CD14-positive monocyte (primary cell): ENCODE measurements at places on chromosomes 6 and 20. TPM values are rescaled to one million over a fixed set of nuclear protein-coding genes. Genes with fewer than 3 reads are reported as not detected.

The SLC12A5 gene
- not detected in 2 replicates for polyA plus RNA-seq

The SASH1 gene
- polyA plus RNA-seq: 5.1 TPM

The ARID1B gene
- 3.8 TPM for polyA plus RNA-seq

DNA sequence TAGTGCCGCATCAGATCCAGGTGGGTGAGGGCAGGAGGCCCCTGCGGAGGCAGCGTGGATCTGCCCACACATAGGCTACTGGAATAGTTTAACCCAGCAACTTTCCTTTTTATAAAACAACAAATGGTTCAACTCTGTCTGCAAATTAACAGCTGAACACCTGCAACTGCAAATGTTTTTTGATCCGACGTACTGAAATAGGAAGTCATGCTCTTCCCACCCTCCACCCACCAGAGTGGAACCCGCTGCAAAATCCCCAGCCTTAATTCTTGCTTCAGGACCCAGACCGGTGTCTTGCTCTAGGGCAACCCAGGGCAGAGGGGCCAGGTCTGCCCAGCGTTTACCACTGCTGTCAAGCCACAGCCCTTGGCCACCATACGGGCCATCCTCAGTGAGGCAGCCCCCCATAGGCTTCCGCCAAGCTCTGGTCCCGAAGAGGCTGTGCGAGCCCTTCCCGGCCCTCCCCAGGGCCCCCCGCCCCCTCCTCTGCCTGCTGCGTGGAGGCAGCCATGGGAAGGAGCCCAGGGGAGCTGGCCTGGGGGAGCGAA is 334.3 kb downstream of the ZFAND3 start:
- H3K36me3 ChIP-seq: peaks cover 52% of the 10 kb centered on the region
- no peak overlapping the region for H3K27ac ChIP-seq
- peaks cover 16% of the 10 kb centered on the region for H3K4me1 ChIP-seq
- no peak overlapping the region for H3K4me3 ChIP-seq
- no peaks in the 10 kb centered on the region for H3K27me3 ChIP-seq
- DNase-seq: no peak

GRCh38 chr6:137950581-137950980 is 83.5 kb downstream of the TNFAIP3 start:
- no peaks in the 10 kb centered on the region for H3K27me3 ChIP-seq
- DNase-seq: no peak
- no peak overlapping the region for H3K4me3 ChIP-seq
- H3K4me1 ChIP-seq: peaks cover 12% of the 10 kb centered on the region
- no peak overlapping the region for H3K27ac ChIP-seq
- H3K36me3 ChIP-seq: no peaks in the 10 kb centered on the region

The QRSL1 gene
- 7.8 TPM for polyA plus RNA-seq

The TGIF2 gene
- 13.8 and 15.9 TPM in 2 replicates for polyA plus RNA-seq

The DAAM2 gene
- not detected in 2 replicates for polyA plus RNA-seq

DNA sequence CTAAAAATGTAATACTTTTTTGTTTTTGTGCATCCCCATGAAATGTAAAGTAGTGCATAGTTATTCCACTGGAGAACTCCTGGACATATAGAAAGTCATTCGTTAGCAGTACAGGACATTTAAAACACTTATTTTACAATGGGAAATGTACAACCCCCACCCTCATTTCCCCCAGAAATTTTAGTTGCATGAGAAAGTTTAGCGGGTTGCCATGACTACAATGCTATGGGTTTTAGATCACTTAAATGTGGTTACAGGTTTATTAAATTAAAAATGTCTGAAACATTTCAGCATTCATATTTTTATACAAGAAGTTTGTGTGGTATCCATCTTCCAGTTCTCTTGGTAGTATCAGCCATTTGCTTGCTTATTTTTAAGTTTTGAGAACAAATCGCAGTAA is 54.9 kb upstream of the TRAF3IP2 start:
- no peak overlapping the region for H3K4me3 ChIP-seq
- H3K36me3 ChIP-seq: peaks cover 28% of the 10 kb centered on the region
- no peak for DNase-seq
- peaks cover 9% of the 10 kb centered on the region for H3K4me1 ChIP-seq
- H3K27ac ChIP-seq: no peak overlapping the region
- H3K27me3 ChIP-seq: no peaks in the 10 kb centered on the region

- H3K4me3 ChIP-seq: no peak overlapping the region
- H3K36me3 ChIP-seq: no peaks in the 10 kb centered on the region
- no peaks in the 10 kb centered on the region for H3K27me3 ChIP-seq
- no peaks in the 10 kb centered on the region for H3K4me1 ChIP-seq
- no peak for DNase-seq
- H3K27ac ChIP-seq: no peak overlapping the region
Observed at GRCh38 chr6:33661106-33661838, 40.1 kb downstream of the ITPR3 start.

GRCh38 chr20:53984356-53985149 is 85.8 kb downstream of the BCAS1 start:
- no peaks in the 10 kb centered on the region for H3K36me3 ChIP-seq
- no peak for DNase-seq
- no peak overlapping the region for H3K4me3 ChIP-seq
- no peaks in the 10 kb centered on the region for H3K27me3 ChIP-seq
- no peaks in the 10 kb centered on the region for H3K4me1 ChIP-seq

The SNRNP48 gene
- 5.9 TPM for polyA plus RNA-seq

GRCh38 chr20:60930023-60930790 is 321.9 kb upstream of the CDH4 start:
- H3K27ac ChIP-seq: no peak overlapping the region
- H3K27me3 ChIP-seq: no peaks in the 10 kb centered on the region
- DNase-seq: no peak
- H3K36me3 ChIP-seq: no peaks in the 10 kb centered on the region
